Activated naive CD8-positive, alpha-beta T cell treated with anti-CD3 and anti-CD28 coated beads, Interleukin-2, amount 50 U/mL, for 24 hours (primary cell): ENCODE measurements at places on chromosomes 2 and 18.

DNA sequence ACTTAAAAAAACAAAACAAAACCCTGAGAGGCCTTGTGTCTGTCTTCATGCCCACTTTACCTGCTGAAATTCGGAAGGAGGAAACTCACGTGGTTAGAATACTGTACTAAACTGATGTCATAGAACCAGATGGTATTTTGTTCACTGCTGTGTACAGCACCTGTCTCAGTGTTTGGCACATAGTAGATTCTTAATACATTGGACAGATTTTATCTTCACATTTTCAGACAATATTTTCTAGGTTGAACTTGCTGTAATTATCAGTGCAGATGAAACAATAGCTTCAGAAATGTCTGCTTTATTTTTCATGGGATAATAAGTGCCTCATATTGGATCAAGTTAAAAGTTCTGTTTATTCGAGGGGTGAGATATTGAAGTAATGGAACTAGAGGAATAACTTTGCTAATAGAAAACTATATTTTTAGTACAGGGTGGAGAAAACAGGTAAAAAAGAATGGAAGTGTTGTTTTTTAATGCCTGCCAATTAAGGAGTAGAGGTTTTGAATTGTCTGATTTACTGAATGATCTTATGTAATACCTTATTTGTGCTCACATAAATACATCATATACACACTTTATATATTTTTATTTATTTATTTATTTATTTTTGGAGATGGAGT is 23.7 kb downstream of the DDX1 start:
- no peak for DNase-seq

- no peak for DNase-seq
Observed at GRCh38 chr2:181095486-181095885, 115.1 kb downstream of the UBE2E3 start.

GRCh38 chr2:23268467-23269263 is 116.3 kb upstream of the KLHL29 start:
- DNase-seq: no peak

GRCh38 chr2:209476367-209477208 is 52.7 kb downstream of the MAP2 start:
- DNase-seq: no peak

GRCh38 chr2:31996571-31997150 is 14.1 kb downstream of the MEMO1 start:
- DNase-seq: no peak

- no peak for DNase-seq
Observed at GRCh38 chr18:65955747-65956146, 204.9 kb downstream of the CDH7 start.

DNA sequence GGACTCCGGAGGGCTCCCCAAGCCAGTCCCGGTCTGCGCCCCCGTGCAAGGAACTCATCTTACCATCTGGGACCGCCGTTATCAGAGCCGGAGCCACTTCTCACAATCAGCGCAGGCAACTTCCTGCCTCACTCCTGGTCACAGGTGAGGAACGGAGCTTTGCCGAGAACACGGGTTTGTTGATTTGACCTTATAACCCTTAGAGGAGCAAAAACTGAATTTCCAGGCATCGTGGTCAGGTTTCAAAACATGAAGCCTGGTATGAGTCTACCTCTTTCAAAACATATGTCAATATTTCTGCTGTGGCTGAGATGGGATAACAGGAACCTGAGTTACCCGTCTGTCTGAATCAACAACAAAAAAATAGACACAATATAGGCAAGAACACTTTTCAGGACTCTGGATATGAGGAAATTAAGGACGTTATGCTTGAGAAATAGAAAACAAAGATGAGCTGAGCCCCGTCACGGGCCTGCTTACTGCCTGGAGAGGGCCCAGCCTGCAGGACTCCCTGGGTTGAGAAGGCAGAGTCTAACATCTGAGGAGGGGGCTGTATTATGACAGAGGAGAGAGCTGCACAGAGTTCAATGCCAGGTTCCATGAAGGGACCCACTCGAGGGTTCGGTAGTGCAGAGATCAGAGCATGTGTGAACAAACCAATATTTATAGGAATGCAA is 148.7 kb downstream of the NDUFA10 start:
- DNase-seq: no peak

- no peak for DNase-seq
Observed at GRCh38 chr2:98912957-98913915, 22.8 kb downstream of the CRACDL start.

- DNase-seq: no peak
Observed at GRCh38 chr2:207835805-207836204, 66.1 kb upstream of the FZD5 start.
